ENCODE measurements at places on chromosomes 7 and 10.

GRCh38 chr7:10662491-10662890 lies 311.2 kb upstream of the PHF14 start:
- no peak for DNase-seq

GRCh38 chr7:117019287-117019686 lies 66.0 kb downstream of the ST7 start:
- peak; percentile 27 for DNase-seq

- DNase-seq = no peak
Observed at GRCh38 chr7:39827571-39827970, 122.5 kb upstream of the CDK13 start.

- DNase-seq = peak; percentile 54
Observed at GRCh38 chr7:45884136-45884535, 4.2 kb upstream of the IGFBP1 start.

GRCh38 chr10:13808556-13809391 lies 222.0 kb downstream of the PRPF18 start:
- DNase-seq = peak; percentile 69
